Hematopoietic multipotent progenitor cell treated with erythropoietin and hydrocortisone succinate and interleukin-3 and kit ligand, for 6 days (in vitro differentiated cells): ENCODE measurements at places on chromosomes 7 and 10.

- DNase-seq, result no peak
Observed at GRCh38 chr7:137305901-137306621, 37.5 kb downstream of the PTN start.

GRCh38 chr7:75711656-75712514 lies 26.9 kb downstream of the HIP1 start:
- peak; percentile 8 for DNase-seq

GRCh38 chr7:137916564-137916963 lies 69.8 kb upstream of the DGKI start:
- DNase-seq, result no peak

DNA sequence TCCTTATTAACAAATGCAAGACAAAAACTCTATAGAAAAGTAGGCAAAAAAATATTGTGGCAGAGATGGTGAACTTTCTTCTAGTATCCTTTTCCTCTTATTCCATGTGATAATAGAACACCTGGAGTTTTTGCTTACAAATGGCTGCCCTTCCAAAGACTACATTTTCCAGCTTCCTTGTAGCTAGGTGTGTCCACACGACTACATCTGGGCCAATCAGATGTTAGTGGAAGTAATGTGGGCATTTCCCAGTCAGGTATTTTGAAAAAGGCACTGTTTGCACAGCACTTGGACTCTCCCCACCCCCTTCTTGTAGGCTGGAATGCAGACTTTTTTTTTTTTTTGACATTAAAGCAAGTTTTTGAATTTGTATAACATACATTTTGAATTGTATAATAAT lies 105.5 kb upstream of the TBX20 start:
- no peak for DNase-seq

DNA sequence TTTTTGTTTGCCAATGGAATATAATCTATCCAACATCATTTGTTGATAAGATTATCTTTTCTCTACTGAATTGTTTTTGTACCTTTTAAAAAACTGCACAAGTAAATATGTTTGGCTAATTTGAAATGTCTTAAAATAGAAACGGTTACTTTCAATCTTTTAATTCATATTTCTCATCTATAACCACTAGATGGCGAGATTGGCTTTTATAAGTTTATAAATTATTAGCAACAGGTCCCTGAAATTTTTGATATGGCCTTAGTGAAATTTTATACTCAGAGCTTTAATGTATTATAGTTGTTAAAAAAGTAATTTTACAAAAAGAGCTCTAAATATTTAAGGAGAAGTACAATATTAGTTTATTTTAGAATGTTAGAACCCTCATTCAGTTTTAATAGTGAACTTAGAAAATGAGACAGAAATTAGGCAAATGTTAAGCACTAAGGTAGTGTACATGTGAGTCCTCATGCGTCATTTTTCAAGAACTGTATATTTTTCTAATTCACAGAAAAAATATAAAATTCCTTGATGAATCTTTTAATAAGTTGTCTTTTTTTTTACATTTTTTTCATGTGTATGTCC lies 592.5 kb downstream of the ARL4A start:
- DNase-seq, result peak; percentile 82

DNA sequence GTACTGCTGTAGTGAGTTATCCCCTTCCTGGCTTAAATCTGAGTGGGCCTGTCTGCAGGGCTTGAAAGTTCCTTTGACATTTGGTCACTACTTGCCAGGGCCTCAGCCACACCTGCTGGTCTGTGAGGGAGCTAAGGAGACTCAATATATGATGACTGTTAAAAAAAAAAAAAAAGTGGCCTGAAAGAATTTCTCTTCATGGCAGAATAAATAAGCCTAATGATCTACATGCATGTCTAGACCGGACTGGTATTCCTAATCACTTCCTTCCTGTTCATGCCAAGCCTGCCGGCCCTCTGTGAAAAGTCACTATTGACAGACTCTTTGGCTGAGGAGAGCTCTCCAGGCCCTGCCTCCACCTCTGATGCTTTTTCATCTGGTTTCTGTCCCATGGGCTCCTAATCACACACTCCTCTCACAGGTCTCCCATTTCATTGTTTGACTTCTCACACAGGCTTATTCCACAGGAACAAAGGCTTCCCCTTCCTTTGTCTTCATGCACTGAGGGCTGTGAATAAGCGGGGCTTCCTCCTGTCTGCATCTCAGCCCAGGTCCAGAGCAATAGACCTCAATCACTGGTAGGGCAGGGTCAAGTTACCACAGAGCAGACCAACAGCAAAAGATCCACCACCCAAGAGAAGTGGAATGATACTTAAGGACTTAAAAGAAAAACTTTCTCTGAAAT lies 99.1 kb upstream of the SEC61G start:
- no peak for DNase-seq

- DNase-seq, result no peak
Observed at GRCh38 chr10:75352650-75353049, 48.9 kb downstream of the ZNF503 start.

DNA sequence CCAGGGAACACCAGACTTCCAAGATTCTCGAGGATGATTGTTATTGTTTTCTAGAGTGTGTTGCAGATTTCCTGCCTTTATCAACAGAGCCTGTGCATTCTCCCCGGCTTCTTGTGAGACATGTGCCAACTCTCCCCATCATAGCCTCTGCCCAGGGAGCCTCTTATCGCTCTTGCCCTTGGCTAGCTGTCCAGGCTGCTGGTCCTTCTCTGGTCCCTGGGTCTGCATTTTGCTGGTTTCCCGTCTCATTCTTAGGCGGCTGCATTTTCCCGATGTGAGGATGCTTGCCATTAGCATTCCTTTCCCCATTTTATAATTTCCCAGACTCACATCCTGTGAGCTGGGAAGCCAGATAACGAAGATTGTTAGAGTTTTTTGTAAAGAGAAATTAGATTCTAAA lies 15.2 kb downstream of the SLC13A4 start:
- no peak for DNase-seq

DNA sequence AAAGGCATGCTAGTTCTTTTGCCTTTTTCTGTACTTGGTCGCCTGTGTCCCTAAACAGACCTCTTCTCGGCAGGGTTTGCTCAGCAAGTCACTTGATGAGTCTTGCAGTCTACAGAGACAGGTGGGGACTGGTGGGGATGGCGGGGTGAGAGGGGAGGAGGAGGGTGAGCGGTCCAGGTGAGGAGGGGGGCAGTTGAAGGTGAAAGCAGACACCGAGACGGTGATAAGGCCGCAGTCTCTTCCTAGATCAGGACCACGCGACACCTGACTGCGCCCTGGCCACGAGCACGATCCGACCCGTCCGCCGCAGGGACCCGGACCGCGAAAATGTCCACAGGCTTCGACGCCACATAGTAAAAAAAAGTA lies 566 bp downstream of the ASNS start:
- DNase-seq, result peak; percentile 27

GRCh38 chr10:112564337-112564736 lies 117.3 kb downstream of the VTI1A start:
- DNase-seq, result no peak

GRCh38 chr7:5626498-5626897 lies 155.0 kb downstream of the RNF216 start:
- peak; percentile 44 for DNase-seq

- no peak for DNase-seq
Observed at GRCh38 chr10:103613616-103614015, 120.1 kb downstream of the NEURL1 start.

GRCh38 chr10:108413954-108414353 lies 1249.4 kb upstream of the SORCS1 start:
- DNase-seq, result no peak

DNA sequence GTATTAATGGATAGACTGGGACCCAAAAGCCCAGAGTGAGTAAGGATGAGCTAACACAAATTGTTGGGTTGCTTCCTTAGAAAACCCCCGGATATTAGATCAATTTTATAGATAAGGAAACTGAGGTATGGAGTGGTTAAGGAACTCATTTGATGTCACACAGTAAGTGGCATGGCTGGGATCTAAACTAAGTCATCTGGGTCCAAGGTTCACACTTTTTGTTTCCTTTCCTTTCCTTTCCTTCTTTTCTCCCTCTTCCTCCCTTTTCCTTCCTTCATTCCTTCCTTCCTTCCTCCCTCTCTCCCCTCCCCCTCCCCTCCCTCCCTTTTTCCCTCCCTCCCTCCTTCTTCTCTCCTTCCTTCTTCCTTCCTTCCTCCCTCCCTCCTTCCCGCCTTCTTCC lies 469.5 kb downstream of the TYW1 start:
- no peak for DNase-seq

- peak; percentile 94 for DNase-seq
Observed at GRCh38 chr7:129271500-129272355, 46.9 kb downstream of the AHCYL2 start.

GRCh38 chr10:86375204-86375603 lies 8.6 kb upstream of the GRID1 start:
- no peak for DNase-seq

DNA sequence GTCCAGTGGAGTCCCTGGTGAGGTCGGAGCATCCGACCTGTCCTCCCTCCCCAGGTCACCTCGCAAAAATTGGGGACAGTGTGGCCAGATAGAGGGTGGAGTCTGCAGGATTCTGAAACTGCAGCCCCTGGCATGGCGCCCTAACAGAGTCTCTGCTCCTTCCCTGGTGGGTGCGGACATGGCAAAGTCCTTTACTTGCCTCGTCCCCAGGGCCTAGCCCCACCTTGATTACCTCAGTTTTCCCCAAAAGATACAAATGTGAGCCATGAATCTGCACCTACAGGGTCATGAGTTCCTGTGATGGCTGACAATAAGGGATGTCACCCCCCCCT lies 47.7 kb downstream of the NPVF start:
- no peak for DNase-seq

DNA sequence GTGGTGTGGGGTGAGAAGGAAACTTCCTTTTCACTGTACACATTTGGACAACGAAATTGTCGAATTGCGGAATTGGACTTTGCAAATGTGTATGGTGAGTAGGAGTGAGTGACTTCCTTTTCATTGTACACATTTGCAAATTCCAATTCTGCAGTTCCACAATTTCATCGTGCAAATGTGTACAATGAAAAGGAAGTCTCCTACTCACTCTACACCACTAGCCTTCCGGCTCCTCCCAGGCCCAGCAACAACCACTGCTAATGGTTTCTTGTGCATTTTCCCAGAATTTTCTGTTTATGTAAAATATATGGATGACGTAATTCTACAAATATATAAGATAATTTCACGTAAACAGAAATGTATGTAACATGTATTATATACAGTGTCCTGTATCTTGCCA lies 118.5 kb downstream of the ARL4A start:
- no peak for DNase-seq

GRCh38 chr7:131769241-131769640 lies 212.8 kb upstream of the PODXL start:
- DNase-seq, result no peak

GRCh38 chr10:49285232-49285631 lies 13.7 kb upstream of the C10orf71 start:
- DNase-seq, result no peak

- no peak for DNase-seq
Observed at GRCh38 chr10:2438248-2438939, 629.0 kb upstream of the PFKP start.
